ENCODE measurements at places on chromosomes 1 and 21.

DNA sequence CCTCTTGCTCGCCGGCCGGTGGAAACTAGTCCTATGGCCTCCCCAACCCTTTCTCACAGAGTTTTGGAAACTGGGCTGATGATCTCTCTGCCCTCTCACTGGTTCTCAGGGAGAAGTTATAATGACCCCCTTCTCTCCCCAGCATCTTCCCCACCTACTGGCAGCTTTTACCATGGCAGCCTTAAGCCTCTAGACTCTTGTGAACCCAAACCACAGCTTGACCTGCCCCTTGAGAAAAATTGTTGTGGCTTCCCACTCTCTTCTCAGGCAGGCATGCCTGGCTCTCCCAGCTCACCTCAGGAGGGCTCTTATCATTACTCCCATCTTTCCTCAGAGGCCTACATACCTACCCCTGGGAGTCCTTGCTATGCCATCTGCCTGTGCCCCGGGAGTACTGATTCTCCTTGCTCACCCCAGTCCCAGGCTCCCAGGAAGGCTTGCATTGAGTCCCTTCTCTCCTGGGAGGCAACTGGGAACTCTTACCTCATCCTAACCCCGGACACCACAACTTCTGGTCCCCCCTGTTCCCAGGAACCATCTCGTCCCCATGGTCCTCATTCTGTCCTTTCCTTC lies 1.6 kb downstream of the NSUN4 start:
- DNase-seq: no peak

GRCh38 chr1:56553046-56553445 lies 26.3 kb downstream of the PLPP3 start:
- DNase-seq: no peak

DNA sequence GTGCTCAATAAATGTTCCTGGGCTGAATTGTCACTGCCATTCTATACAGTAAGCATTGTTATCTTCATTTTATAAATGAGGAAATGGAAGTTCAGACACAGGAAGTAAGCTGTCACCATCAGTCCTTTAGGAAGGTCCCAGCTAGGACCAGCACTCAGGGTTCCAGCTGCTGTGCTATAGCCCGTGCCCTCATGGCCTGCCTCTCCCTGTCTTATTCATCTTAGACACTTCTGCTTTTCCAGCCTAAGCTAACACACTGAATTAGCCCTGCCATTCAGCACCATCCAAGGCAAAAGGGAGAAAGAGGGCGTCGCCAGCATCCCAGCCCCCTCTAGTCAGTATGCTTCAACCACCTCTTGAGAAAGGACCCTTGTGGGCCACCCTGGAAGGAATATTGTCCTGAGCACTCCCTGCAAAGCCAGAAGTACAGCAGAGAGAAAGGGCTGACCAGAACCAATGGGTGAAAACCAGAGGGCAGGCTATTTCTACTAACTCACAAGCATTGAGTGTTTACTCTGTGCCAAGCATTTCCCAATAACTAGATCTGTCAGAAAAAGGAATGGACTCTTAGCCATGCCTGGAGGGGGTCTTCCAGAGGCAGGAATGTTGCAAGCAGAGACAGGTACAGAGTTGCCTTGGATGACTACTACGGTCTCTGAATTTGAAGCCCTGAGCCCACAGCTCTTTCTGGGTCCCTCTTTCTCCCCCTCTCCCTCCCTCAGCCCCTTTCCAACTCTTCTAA lies 77.9 kb upstream of the NFIA start:
- DNase-seq: no peak

DNA sequence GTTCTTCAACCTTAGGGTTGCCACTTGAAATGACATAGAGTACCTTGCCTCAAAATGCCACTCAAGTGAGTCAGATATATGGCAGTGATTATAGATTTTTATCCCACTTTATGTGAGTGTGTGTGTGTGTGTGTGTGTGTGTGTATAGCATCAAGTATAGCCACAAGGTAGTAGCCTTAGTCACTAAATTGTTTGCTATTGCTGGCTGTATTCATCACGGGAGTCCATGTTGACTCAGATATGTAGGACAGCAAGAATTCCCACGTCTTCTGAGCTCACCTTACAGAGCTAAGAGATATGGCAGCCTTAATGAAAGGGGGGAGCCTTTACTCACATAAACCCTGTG lies 9.3 kb downstream of the ETS2 start:
- no peak for DNase-seq

DNA sequence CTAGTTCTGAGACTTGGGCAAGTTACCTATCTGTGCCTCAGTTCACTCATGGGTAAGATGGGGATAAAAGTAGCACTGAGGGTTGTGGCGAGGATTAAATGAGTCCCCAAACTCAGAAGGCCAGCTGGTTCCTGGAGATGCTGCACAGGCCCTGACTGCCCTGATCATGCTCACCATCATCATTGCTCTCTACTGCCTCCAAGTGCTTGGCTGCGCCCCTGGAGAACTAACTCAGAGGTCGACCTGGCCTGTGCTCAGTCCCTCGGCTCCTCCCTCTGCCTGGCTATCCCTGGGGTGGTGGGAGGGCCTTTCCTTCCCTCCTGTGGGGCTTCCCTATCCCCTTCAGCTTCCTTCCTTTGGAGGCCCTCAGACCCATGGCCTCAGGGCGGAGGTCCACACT lies 5.6 kb downstream of the SLC5A9 start:
- no peak for DNase-seq

DNA sequence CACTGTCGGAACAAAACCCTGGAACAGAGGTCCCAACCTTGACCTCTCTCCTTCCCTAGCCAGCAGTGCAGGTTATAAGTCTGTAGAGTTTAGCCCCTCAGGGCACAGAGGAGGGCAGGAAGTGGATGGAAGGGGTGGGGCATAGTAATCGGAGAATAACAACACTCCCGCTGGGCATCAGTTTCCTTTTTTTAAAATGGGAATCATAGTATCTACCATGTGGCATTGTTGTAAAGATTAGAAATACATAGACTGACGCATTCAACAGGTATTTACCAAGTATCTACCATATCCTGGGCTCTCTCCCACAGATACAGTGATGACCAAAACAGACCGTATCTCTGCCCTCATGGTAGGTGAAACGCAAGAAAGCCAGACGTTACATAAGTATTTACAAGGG lies 24.9 kb upstream of the ATF3 start:
- DNase-seq: no peak
